ENCODE measurements at places on chromosomes 13 and 19.

DNA sequence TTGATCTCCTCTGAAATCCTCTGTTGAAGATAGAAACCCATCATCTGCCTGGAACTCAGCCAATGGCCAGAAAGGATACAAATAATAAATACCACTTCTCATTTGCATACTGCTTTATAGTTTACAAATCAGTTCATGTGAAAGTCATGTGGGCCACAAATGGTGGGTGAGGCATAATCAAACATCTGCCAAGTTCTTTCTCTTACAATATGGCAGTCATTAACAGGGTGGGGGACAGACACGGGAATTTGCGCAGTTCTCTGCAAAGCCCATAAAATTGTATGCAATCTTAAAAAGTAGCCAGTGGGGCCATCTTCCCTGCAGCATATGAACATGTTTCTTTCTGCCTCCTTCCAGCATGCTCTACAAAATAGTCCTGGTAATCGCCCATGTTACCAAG, 59.6 kb downstream of the NUFIP1 start:
- DNase-seq = no peak

GRCh38 chr19:9474975-9475374, 23.4 kb downstream of the ZNF560 start:
- no peak for DNase-seq

- no peak for DNase-seq
Observed at GRCh38 chr19:5627395-5627904, 4.6 kb downstream of the SAFB start.

- no peak for DNase-seq
Observed at GRCh38 chr19:54011507-54012211, 20.2 kb downstream of the CACNG6 start.

DNA sequence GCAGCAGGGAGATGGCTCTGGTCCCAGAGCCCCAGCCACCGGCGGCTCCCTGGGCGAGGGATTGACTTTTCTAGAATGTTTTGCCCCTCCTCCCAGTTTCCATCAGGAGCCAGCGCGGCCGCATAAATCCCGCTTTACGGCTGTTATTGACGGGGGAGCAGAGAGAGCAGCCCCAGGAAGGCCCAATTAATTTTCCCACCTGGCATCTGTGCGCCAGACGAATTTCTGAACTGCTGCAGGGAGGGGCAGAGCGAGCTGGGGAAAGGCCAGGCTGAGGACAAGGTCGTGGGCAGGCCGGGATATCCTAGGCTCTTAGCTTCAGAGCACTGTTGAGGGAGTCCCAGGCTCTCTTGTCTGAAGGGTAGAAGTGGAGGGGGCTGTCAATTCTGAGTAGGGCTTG, 24.7 kb downstream of the ZNRF4 start:
- no peak for DNase-seq

- DNase-seq = no peak
Observed at GRCh38 chr19:30153326-30154210, 211.5 kb downstream of the URI1 start.

GRCh38 chr19:15452111-15453047, 2.6 kb upstream of the WIZ start:
- DNase-seq = peak; percentile 66

DNA sequence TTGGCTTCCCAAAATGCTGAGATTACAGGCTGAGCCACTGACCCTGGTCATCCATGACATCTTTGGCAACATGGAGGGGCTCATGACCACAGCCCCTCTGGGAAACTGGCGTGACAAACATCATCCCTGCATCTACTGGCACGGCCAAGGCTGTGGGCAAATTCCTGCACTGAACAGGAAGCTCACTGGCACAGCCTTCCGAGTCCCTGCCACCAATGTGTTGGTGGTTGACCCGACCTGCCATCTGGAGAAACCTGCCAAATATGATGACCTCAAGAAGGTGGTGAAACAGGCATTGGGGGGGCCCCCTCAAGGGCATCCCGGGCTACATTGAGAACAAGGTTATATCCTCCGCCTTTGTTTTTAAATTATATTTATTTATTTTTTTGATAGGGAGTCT, 8.9 kb upstream of the ACP5 start:
- no peak for DNase-seq

GRCh38 chr13:101996954-101997353, 404.9 kb downstream of the FGF14 start:
- no peak for DNase-seq

GRCh38 chr13:106494936-106495335, 40.5 kb downstream of the EFNB2 start:
- no peak for DNase-seq

GRCh38 chr13:37906880-37907279, 37.3 kb upstream of the TRPC4 start:
- DNase-seq = no peak

DNA sequence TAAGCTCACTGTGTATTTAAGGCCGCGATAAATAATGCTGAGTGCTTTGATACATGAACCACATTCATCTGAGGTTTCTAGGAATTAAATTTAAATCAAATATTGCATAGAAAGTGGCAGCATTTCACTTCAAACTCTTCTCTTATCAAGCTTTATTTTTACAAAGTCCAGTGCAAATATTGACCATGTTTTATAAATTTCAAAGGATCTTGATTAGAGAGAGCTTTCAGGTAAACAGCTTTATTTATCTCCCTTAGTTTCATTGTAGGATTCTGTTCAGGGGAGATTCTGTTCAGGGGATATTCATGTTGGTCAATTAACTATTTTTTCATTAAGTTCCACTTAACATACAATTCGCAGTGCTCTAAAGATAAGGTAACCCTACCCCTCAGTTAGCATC, 249.7 kb upstream of the IRS2 start:
- no peak for DNase-seq

GRCh38 chr13:50529154-50529882, 314.2 kb downstream of the DLEU7 start:
- DNase-seq = no peak

DNA sequence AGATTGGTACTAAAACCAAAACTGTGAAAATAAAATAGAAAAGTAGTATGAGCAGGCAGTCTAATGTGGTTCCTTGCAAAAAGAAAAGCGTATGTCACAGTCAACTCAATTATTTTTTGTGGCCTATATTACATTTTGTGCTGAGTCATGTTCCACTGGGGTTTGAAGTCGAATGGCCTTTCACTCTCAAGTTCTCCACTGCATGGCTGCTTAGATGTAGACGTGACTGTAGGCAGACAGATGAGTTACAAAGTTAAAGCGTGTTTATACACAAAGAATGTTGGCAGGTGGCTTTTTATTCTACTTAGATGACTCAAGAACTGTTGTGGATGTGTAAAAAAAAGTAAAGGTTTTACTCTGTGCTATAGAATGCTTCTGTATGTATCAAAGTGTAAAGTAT, 133.9 kb downstream of the SLITRK6 start:
- no peak for DNase-seq

- no peak for DNase-seq
Observed at GRCh38 chr13:59745392-59745788, 418.3 kb downstream of the DIAPH3 start.

DNA sequence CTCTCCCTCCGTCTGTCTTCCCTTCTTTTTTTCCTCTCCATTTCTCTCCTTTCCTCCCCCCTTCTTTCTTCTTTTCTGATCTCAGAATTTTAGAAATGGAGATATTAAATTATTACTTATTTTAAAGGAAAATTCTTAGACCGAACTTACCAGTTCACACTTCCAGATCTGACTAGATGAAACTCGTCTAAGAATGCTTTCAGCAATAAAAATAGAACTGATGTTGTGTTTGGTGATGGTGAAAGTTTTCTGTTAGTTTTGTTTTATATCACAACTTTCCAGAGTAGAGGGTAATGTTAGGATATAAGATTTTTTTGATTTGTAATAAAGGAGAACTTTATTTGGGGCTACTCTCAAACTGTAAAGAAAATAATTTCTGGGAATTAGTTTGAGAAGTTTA, 29.9 kb downstream of the UCHL3 start:
- DNase-seq = no peak

DNA sequence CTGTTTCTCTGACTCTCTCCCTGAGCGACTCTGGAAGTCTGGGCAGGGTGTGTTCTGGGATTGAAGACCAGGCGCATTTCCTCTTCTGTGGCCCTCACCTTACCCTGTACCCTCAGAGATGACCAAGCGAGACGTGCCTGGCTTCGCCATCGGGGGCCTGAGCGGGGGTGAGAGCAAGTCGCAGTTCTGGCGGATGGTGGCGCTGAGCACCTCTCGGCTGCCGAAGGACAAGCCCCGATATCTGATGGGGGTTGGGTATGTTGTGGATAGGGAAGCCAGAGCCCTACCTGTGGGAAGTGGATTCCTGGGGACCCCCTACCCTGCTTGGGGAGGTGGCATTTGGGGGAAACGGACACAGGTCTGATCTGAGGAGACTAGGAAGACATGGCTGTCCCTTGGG, 5.8 kb upstream of the DNM2 start:
- DNase-seq = no peak

GRCh38 chr19:52191389-52191788, 1.5 kb downstream of the PPP2R1A start:
- no peak for DNase-seq

DNA sequence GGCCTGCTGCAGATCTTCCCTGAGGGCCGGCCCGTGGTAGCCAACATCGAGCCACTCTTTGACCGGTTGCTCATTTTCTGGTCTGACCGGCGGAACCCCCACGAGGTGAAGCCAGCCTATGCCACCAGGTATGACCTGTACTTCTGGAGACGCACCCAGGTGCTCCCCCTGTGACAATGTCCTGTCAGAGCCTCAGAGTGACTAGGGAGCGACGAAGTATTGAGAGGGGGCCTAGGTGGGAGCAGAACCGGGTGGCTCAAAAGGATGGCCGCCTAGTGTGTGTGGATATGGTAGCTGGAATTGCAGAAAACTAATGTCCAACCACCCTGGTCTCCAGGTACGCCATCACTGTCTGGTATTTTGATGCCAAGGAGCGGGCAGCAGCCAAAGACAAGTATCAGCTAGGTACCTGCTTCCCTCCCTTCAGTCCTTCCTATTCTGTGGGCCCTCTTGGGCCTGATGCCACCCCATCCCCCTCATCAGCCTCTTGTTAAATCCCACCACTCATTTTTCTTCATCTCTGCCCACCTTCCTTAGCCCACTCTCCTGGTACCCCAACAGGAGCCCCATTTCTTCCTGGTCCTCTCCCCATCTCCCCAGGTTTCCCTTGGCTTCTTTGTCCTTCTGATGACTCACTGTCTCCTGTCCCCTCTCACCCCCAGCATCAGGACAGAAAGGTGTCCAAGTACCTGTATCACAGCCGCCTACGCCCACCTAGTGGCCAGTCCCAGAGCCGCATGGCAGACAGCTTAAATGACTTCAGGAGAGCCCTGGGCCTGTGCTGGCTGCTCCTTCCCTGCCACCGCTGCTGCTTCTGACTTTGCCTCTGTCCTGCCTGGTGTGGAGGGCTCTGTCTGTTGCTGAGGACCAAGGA, 8.4 kb downstream of the EGLN2 start:
- no peak for DNase-seq

GRCh38 chr19:52527956-52528351, 486 bp downstream of the ZNF808 start:
- DNase-seq = peak; percentile 53

GRCh38 chr13:101307181-101307701, 109.1 kb downstream of the NALCN start:
- DNase-seq = no peak

- DNase-seq = no peak
Observed at GRCh38 chr13:78061806-78062205, 143.2 kb upstream of the EDNRB start.

GRCh38 chr13:78102121-78102677, 183.6 kb upstream of the EDNRB start:
- no peak for DNase-seq

- no peak for DNase-seq
Observed at GRCh38 chr13:67763384-67763783, 533.2 kb upstream of the PCDH9 start.

GRCh38 chr13:29520671-29521070, 74.8 kb downstream of the SLC7A1 start:
- no peak for DNase-seq

DNA sequence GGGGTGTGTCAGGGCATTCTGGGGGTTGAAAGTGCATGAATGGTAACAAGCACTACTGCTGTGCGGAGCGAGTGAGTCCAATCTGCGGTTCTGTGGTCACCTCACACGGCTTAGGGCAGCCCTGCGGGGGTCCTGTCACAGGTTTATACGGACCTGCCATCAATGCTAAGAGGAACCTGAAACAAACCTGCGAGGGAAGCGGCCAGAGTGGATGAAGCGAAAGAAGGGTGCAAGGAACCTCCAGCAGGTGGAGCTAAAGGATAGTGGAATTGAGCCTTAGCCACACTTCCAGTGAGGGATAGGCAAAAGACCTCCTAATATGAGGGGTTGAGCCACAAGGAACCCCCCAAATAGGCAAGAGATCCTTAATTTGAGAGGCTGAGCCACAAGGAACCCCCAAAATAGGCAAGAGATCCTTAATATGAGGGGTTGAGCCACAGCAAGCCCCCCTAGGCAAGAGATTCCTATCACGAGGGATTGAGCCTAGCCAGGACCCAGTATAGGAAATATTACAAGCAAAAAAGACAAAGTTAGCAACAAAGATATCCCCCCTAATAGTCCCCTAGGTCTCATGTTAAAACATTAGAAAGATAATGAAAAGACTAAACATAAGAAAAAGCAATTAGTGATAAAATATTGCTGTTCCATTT, 6.3 kb upstream of the ZNF69 start:
- DNase-seq = peak; percentile 74

GRCh38 chr19:48290771-48291488, 21.0 kb downstream of the ZNF114 start:
- peak; percentile 92 for DNase-seq

DNA sequence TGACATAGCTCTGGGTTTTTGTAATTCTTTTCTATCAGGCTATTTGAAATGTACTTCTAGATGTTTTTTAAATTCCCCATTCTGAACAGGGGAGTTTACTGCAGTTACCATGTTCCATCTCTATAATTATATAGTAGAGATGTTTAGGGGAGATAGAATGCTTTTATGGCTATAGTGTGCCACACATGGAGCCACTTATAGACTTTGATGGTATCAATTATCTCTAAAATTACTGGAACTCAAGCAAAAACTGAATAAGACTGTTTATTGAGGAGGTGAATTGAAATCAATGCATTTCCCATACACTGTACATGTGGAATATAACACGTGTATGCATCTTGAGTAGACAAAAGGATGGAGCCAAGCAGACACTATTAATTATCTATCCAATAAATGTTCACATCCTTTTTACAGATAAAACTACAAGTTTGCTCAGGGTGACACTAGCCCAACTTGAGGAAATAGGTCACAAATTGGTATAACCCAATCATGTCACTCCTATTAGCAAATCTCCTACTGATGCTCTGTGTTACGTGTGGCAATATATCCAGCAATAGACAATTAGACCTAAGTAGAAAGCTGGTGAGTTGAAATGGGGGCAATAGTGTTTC, 1882.6 kb downstream of the PCDH9 start:
- no peak for DNase-seq

DNA sequence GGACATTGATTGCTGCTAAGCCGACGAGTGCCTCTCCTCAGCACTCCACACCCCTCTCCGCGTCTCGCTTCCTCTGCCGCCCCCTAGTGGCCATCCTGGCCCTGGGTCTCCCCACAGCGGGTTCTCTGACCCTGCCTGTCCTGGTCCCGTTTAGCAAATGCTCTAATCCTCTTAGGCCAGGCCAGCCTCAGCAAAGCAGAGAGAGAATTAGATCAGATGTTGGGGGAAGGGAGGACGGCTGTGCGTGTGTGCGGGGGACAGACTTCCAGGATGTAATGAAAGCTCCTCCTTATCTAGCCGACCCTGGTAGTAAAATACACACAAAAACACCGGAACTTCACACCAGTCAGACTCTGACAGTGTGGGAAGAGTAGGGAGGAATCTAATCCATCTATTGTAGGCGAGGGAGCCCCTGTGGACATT, 4.5 kb downstream of the TPRX2 start:
- DNase-seq = peak; percentile 99

GRCh38 chr19:45086480-45086879, 6.5 kb upstream of the PPP1R37 start:
- DNase-seq = no peak

- DNase-seq = no peak
Observed at GRCh38 chr13:37127691-37128241, 22.3 kb upstream of the CSNK1A1L start.
